ENCODE measurements at places on chromosomes 11 and 22.

DNA sequence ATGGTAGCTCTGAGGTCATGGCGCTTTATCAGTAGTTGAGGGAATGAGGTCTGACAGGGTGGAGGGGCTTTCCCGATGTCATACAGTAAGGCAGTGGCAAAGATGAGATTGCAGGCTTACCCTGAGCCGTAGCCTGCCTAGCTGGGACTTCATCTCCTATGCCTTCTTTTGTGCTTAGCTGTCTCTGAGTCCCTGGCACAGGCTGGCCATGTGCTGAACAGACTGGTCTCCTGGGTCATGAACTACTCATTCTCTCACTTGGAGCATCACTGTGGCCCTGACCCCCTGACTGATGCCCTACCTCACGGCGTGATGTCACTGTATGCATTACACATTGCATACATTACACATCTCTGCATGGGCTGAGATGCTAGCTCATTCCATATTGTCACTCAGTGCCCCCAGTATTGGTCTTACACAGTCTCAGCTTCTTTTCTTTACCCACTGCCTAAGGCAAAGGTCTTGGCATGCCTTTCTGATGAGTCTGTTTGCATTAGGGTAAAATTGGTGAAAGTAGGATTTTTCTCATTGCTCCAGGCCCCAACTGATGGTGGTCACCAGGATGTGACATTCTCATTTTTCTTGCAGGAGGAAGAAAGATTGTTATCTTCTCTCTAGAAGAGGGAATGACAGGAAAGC, 389.4 kb upstream of the CADM1 start:
- no peak for DNase-seq

- peak; percentile 88 for DNase-seq
Observed at GRCh38 chr22:37242395-37242918, 1.6 kb downstream of the RAC2 start.

DNA sequence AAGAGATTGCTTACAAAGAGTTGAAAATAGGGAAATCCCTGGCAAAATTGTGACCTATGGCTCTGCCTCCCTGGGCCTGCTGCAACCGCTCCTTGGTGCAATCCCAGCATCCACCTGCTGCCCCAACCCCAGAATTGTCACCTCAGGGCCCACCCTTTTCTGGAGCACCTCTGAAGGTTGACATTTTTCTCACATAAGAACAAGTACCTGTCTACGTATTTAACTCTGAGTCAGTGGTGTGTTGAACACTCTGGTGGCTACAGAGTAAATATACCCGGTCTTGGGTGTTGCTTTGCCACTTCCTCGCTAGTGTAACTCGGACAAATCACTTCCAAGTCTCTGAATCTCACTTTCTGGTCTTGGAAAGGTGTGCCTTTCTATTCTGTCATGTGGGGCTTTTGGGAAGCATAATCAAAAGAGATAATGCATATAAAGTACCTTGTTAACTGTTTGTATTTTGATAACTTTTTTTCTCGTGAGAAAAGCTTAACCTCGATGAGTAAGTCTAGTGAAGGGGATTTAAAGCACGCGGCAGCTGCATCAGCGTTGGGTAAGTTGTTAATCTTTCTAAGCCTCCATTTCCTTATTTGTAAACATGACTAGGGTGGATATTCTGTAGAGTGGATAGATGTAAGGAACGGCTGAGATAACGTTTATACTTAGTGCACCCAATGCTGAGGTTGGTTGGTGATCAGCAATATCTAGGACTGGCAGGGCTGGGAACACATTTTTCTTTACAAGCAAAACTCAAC, 881.2 kb downstream of the OPCML start:
- DNase-seq = no peak

DNA sequence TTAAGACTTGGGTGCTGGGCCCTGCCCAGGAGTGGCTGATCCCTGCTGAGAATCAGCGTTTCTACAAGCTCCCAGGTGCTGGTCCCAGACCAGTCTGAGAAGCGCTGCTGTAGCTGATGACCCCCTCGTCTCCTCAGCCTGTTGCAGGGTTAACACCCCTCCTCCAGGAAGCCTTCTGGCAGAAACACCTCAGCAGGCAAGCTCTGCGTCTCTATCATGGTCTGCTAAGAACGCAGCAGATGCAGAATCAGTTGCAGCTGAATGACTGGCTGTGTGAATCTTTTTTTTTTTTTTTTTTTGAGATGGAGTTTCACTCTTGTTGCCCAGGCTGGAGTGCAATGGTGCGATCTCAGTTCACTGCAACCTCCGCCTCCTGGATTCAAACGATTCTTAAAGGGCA, 132.5 kb downstream of the CACNA1I start:
- no peak for DNase-seq

- no peak for DNase-seq
Observed at GRCh38 chr11:102783720-102784119, 3.3 kb upstream of the MMP10 start.

DNA sequence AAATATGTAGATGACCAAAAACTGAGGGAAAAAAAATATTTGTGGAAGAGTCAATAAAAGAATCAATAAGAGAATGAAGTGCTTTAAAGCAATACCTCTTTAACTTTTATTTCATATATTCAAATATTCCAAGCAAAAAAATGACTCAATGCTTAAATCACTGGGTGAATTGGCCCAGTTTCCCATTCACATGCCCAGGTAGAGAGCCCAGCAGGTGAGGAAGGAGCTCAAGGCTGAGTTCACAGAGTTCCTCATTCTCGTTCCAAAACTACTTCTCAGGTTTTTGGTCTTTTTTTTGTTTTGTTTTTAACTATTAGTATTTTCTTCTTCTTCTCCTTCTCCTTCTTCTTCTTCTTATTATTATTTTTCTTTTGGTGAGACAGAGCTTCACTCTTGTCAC, 30.2 kb downstream of the SLC1A2 start:
- no peak for DNase-seq

- DNase-seq = no peak
Observed at GRCh38 chr11:12173111-12173510, 62.7 kb downstream of the MICAL2 start.

DNA sequence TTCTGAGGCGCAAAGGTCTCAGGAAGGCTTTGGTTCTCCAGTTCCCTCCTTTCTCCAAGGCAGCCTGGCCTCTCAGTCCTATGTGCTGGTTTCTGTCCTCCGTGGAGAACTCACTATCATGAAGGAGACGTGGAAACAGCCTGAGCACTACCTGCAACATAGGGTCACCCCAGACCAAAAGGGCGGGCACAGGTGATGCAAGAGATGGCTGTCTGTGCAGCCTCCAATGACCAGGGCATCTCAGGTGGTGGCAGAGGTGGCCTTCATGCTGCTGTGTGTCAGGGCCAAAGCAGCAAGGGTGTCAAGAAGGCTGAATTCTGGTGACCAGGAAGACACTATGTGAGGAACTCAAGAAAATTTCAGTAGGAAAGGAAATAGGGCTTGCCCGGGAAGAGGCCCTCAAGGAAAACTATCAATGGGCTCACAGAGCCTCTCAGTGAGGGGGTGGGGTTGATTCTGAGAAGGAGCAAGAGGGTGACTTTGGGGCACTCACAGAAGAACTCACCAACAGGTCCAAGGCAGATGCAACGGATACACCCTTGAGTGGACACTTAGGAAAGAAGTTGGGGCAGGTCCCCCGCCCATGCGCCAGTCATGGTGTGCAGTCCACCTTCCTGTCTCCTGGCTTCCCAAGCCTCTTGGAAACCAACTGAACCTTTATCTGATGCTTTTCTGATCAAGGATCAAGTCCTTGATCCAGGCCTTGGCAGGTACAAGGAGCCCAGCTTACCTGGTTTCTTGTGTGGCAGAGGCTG, 212.3 kb upstream of the B3GAT1 start:
- no peak for DNase-seq

- DNase-seq = no peak
Observed at GRCh38 chr11:44967930-44968496, 17.3 kb upstream of the TP53I11 start.

DNA sequence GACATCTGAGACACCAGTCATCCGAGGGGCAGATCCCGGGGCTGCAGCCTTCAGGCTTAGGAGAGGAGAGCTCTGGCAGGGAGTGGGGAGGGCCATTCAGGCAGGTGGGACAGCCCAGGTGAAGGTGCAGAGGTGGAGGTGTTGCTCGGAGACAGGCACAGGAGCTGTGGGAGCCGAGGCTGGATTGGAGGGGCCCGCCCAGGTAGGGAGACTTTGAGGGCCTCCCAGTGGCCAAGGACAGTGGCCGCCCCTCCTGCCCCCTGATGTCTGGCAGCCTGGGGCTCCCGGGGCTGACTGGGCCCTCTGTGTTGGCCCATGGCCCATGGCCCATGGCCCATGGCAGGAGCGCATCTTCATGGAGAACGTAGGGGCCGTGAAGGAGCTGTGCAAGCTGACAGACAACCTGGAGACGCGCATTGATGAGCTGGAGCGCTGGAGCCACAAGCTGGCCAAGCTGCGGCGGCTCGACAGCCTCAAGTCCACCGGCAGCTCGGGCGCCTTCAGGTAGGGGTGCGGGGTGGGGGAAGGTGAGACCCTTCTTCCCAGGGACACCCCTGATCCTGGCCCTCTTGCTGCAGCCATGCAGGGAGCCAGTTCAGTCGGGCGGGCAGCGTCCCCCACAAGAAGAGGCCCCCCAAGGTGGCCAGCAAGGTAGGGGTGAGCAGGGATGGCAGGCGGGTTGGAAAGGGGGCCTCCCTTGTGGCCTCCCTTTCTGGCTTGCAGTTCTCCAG, 13.3 kb downstream of the TMEM258 start:
- no peak for DNase-seq

DNA sequence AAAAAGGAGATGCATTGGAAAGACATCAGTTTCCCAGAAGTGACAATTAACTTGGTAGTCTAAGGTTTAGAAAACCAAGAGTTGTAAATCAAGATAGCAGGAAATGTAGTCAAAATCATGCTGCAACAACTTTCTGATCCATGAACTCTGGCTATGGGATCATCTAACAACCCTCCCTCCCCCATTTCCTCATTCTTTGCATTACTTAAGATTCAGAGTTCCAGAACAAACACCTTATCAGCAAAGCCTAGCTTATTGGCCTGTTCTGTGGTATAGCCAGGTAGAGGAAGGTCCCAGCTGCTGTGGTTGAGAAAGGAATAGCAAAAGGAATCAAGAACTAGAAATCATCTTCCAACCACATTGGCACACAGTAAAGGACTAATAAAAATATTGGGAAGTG, 651.1 kb downstream of the METTL15 start:
- no peak for DNase-seq

Measured in GM13977 (cell line).